CD8-positive, alpha-beta memory T cell (primary cell): ENCODE measurements at places on chromosomes 2 and 18.

DNA sequence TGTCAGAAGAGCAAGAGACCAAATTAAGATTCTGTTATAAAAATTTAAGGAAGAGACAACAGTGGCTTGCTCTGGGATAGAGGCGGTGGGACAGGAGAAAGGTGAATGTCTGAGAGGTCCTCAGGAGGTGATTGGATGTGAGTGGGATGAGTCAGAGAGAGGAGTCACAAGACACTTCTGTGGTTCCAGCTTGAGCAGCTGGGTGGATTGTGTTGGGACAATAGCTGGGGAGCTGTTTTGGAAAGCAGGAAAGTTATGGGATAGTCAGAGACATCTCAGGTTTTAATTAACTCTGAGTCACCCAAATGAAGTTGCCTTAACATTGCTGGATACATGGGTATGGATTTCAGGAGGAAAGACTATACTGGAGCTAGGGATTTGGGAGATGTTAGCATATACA is 218.0 kb upstream of the TRIB2 start:
- DNase-seq: no peak

DNA sequence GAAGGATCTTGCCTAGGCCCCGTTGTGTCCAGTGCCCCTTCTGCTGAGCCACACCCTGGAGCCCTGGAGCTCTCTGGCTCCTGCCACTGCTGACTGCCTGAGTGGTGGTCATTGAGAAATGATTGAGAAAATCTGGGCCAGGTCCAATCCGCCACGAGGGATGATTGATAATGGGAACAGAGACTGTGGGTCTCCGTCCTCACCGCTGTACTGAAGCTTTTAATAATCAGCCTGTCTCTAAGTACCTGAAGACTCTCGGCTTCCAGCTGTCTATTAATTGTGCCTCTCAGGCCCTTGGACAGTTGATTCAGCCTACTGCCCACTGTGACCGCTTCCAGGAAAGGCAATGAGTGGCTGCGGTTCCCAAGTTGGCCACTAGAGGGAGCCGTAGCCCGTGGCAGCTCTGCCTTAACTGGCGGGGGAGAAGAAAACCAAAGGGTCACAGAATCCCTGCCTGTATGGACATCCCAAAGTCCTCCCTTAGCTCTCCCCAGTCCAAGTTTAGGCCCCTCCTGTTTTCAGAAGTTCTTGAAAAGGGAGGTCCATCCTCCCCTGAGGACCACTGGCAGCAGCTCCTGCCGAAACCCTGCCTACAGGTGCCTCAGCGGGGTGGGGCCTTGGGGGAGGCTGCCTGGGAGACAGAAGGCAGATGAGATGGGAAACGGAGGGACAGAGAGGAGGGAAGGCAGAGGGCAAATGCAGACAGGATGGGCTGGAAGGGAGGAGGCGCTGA is 213.6 kb downstream of the TNS1 start:
- DNase-seq: peak; percentile 57

DNA sequence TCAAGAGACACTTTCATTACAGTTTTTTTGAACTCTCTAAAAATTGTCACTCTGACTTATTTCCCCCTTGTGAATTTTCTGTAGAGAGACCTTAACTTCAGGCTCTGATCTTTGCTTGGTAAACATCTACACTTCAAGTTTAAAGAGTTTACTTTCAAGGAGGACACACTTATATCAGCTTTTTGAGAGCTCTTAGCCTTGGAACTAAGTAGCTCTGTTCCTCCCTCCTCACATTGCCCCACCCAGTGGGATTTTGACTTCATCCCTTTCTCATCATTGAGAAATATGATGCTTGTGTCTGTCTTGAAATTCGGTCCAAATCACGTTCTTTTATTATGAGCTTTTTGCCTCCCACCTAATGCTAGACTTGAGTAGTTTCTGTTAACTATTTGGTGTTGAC is 433.4 kb upstream of the MEIS1 start:
- no peak for DNase-seq

DNA sequence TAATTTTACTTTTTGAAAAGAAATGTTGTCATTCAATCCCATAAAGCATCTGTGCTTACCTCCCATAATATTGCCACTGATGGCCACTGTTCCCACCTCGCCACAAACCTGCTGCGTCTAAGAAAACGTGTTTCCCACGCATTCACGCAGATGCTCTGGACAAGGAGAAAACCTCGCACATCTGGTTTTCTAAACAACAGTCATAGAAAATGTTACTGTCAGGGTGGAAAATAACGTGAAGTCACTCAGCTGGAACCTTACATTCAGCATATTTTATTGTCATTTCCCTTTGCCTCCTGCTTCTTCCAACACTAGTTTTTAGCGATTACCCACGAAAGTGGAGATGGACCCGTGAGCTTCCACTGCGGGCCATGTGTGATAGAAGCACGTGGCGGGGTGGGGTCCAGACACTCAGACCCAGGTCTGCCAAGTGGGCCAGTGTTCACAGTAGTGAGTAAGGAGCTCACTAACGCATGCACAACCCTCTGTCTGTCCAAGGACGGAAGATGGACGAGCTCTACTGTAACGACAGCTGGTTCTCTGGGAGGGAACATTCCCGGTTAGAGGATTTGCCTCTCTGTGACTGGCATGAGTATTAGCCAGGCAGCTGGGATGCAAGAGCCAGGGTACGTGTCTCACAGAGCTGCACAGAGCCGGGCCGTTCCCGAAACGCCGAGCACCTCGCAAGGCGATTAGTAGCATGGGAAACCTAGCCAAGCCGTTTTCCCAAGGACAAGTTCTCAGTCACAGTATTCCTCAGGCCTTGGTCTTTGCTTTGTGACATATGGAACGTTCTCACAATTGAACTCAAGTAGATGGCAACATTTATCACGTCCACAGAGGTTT is 94.5 kb downstream of the MTCL1 start:
- DNase-seq: no peak

GRCh38 chr18:76620321-76621170 is 125.5 kb upstream of the ZNF516 start:
- no peak for DNase-seq

DNA sequence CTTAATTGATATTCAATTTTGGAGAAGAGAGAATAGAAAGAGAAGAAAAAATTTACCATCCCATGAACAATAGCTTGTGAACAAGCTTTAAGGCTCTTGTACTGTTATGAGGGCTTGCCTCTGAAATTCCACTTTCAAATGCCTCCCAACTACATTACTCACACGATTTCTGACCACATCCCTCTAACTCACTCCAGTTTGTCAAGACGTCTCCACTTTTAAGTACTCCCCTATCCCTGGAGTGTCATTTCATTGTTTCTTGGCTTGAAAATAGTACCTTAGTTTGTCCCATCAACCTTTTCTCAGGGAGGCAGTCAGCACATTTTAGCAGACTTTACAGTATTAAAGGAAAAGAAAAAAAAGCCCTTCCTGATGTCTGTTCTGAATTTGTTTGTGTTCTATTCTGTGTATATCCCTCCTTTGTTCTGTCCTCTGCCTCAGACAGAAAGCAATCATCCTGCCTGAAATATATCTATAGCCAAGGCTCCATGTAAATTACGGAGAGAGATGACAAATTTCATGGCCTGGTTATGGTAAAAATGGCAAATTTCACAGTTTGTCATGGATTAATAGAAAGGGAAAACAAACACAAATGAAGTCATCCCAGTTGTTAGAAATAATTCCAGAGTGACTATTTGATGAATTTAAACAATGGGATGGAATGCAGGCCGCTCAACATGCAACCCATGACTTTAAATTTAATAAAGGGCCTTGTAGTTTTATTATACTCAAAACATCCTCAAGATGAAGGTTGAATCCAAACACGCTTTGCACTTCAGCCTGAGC is 228.8 kb downstream of the ETAA1 start:
- DNase-seq: no peak
